ENCODE measurements at places on chromosomes 12 and 14. TPM values are rescaled to one million over a fixed set of nuclear protein-coding genes. Genes with fewer than 3 reads are reported as not detected.

The TMEM119 gene
- 0.20 TPM for total RNA-seq

The SERPINA10 gene
- total RNA-seq: not detected

The TMEM229B gene
- 0.69 TPM for total RNA-seq

The SRSF5 gene
- 288 TPM for total RNA-seq

The ACOT6 gene
- 0.13 TPM for total RNA-seq

The TRIAP1 gene
- 75.3 TPM for total RNA-seq

The ALG10B gene
- total RNA-seq: 3.5 TPM

The ADGRD1 gene
- 0.80 TPM for total RNA-seq
